ENCODE measurements at places on chromosomes 12 and 14.

DNA sequence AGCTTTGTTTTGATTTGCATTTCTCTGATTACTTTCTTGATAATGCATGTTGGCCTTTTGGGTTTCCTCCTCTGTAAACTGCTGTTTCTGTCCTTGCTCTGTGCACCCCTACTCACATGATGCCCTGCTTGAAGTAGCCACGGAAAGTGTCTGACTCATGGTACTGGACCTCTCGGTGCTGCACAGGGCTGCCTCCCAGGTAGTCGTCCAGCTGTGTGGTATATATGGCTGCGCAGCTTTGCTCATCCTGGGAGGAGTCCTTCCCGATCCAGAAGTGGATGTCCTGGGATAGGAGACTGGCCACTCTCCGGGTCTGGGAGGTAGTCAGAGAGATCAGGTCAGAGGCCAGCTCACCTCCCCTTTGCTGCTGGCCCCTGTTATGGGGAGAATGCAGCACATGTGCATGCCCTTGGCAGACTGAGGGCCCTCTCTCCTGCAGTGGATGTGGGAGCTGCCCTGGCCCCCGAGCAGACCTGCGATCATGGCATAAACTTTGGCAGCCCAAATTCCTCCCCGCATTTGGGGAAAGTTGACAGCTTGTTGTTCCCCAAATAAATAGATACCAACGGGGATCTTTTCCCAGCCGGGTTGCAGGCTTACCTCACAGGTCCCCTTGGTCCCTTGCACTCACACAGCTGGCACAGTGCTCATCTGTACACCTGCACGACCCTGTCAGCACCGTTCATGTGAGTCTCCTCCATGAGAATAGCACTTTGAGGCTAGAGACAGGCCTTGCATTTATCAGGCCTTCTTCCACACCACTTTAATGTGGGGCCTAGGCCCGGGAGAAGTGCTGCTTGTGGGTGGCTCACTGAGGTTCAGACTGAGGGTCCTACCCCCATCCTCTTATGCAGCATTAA is 5.2 kb downstream of the AVIL start:
- DNase-seq: no peak

- no peak for DNase-seq
Measured at GRCh38 chr12:121741743-121742142, 29.2 kb downstream of the TMEM120B start.

DNA sequence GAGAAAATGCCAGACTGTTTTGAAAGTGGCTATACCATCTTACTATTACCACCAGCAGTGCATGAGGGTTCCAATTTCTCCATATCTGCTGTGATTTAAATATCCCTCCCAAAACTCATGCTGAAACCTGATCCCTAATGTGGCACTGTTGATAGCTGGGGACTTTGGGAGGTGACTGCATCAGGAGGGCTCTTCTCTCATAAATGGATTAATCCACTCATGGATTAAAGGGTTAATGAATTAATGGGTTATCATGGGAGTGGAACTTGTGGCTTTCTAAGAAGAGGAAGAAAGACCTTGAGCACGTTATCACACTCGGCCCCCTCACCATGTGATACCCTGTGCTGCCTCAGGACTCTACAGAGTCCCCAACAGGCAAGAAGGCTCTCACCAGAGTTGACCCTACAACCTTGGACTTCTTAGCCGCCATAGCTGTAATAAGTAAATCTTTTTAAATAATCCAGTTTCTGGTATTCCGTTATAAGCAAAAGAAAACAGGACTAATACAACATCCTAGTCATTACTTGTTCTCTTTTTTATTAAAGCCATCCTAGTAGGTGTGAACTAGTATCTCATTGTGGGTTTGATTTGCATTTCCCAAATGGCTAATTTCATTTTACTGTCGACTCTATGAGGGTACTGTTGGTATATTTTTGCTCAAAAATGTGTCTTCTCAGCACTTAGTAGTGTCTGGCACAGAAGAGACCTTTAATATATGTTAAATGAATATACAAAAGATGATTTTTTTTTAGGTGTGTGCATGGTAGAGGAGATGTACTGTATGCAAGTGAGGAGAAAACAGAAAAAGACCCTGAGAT is 14.3 kb downstream of the PPP1R12A start:
- no peak for DNase-seq

DNA sequence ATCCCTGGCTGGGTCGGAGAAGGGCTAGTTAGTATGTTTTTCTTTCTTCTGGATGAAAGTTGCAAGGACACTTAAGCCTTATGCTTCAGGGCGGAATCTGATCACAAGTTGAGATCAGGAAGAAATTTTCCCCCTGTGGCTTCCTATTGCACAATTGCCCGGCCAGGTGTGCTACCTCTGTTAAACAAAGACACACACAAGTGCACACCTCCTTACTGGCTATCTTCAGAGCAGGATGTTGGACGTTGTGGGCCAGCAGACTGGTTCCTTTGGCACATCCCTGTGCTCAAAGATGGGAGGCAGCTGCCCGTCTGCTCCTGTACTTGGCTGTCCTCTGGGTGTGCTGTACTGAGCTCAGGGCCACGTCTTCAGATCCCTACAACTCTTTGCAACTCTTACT is 19.1 kb downstream of the ETV6 start:
- DNase-seq: no peak

DNA sequence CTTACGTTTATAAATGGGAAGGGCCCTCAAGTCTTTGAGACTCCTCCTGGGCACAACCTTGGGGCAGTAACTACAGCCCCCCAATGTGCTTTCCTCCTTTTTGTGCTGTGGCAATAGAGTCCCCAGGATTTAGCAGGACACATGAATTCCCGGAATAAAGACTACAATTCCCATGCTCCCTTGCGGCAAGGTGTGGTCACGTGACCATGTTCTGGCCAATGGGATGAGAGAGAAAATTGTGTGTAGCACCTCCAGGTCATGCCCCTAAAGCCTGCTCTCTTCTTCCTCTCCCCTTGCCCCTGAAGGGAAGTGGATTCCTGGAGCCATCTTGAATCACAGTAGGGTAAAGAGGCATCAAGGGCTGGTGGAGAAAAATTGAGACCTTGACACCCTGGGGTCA is 295.1 kb upstream of the SFSWAP start:
- no peak for DNase-seq

DNA sequence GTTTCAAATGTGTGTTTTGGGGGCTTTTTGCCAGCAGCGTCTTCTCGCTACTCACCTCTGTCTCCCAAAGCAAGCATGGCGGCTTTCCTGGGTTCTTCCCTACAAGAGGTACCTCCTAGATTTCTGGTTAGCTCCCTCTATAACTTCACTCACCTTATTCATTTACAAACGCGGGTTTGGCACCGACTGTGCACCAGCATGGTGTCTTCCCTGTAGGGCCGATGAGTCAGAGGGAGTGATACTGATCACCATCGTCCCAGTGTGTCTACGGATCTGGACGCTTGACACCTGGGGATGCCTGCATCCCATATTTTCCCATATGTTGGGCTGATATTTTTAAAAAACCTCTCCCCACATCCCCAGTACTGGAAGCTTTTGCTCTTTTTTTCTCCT is 8.0 kb upstream of the SERPINA12 start:
- no peak for DNase-seq

GRCh38 chr14:50021261-50022031 is 94.9 kb downstream of the VCPKMT start:
- DNase-seq: no peak

DNA sequence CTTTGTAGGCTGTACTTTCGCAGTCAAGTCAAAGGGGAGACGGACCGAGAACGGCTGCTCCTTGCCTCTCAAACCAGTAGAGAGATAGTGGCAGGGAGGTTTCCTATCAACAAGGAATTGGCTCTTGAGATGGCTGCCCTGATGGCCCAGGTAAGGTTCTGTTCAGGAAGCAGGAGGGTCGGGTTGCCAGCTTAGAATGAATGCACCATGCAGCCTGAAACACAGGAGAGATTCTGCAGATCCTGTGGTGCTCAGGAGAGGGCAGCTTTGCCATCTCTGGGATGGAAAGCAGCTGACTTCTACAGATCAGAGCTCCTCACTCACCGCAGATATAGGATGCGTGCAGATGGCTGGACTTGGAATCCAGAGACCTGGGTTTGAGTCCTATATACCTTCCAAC is 18.0 kb downstream of the PIGH start:
- DNase-seq: no peak

GRCh38 chr12:83471341-83471740 is 784.6 kb downstream of the TMTC2 start:
- no peak for DNase-seq

DNA sequence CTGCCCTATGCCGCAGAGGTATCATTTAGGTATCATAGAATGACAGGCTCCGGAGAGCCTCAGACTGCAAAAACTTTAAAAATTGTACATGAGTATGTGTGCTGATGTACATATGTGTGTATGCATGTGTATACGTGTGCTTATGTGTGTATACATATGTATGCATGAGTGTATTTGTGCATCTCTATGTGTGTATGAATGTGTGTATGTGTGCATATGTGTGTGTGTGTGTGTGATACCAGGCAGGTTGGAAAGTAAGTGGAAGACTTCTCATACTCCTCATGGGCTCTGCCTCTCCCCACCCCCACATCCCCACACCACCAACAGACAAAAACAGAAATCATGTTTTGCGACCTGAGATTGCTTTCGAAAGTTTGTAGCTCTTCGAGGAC is 621 bp upstream of the TMEM117 start:
- DNase-seq: no peak

DNA sequence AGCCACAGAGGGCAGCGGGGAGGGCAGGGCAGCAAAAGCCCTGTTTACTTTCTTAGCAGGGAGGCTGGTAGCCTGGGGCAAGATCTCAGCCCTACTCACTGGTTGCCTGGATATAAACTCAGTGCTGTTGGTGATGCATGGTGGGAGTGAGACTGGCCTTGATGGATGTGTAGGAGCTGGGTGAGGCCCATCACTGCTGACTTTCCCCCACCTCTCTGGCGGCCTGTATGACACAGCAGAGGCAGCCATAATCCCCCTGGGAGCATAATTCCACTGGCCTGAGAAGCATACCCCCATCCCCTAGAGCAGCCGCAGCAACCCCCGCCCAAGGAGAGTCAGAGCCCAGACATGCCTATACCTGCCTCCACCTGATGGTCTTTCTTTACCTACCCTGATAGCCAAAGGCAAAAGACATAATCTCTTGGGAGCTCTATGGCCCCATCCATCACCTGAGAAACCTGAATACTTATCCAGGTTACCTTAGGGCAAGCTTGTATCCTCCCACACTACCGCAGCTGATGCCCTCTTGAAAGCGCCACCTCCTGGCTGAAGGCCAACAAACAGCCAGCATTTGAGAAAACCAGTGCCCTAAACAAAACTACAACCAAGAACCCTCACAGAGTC is 59.3 kb downstream of the DNAI7 start:
- DNase-seq: no peak

- no peak for DNase-seq
Measured at GRCh38 chr14:34883954-34884353, 8.8 kb upstream of the BAZ1A start.

DNA sequence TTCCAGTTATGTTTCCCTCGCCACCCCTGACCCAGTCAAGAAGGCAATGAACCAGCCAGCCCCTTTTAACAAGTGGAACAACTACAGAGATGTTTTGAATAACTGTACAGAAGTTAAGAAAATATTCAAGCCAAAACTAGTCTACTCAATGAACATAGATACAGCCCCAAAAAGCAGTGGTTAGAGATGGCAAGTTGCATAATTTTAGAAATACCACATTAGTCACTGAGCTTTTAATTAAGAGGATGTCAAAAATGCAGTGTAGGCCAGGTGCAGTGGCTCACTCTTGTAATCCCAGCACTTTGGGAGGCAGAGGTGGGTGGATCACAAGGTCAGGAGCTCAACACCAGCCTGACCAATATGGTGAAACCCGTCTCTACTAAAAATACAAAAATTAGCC is 27.2 kb downstream of the PROX2 start:
- no peak for DNase-seq

DNA sequence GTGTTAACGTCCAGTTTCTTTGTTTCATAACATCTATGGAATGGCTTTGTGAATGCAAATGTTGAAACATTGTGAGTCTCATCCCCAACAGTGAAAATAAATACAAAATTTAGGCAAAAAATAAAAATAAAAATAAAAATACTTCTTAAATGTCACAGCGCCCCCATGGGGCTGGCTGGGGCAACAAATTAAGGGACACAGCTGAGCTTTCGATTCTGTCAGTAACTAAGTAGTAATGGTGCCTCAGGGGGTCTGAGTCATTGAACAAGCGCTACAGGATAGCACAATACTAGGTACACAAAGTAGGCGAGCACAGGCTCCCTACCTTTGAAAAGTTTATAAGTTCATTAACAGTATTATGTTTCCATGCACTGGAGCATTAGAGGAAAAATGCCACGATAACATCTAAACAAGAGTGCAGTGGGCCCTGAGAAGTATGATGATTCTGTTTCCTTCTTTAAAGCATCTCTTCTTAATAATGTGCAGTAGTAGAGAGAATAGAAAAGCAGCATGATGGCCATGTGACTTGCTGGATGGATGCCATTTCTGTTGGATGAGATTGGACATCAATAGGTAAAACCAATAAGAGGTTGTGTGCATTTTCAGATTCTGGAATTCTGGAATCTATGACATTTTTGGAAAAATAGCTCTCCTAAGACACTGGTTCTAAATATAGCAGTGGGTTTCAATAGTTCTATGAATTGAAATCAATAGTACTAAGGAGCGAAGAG is 667.2 kb downstream of the DIO2 start:
- DNase-seq: no peak

DNA sequence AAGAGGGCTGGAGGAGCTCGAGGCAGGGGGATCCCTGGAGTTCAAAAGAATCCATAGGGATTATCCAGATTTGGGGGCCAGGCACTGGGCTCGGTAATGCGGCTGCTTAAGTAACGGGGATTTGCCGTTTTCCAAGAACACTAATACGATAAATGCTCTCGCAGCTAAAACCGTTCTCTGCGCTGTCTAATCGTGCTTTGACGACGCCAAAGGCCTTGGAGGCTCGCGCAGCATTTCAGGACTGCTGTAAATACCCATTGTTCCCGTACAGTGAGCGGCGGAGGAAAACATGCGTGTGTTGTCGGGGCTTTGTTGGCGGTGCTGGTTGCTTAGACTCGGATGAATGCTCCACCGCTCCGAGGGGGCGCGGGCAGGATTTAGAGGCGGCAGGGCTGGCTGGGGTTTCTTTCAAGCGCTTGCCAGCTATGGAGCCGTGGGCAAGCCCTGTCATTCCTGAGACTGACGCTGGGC is 26.2 kb downstream of the DIO3 start:
- DNase-seq: no peak

DNA sequence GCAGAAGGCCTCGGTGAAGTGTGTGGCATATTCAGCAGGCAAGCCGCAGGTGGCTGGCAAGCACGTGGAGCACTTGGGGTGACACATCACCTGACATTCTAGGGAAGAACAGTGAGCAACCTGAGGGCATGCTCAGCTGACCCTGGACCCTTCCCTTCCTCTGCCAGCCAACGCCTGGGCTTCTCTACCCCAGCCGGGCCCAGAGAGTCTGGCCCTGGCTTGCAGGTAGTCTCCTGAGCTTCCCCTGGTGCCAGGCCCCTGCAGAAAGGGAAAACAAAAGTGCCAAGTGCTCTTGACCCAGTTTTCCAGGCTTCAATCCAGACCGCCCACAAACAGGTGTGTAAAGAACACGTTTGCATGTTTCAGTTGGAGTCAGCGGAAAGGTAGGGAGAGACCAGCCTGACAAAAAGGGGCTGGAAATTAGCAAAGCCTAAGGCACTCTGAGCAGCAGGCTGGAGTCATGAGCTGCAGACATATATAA is 45.7 kb downstream of the PRKAB1 start:
- no peak for DNase-seq

- no peak for DNase-seq
Measured at GRCh38 chr12:88893801-88894200, 313.5 kb upstream of the KITLG start.

GRCh38 chr12:83690465-83690864 is 1003.8 kb downstream of the TMTC2 start:
- no peak for DNase-seq

GRCh38 chr12:30908076-30908721 is 18.3 kb upstream of the TSPAN11 start:
- DNase-seq: no peak

- no peak for DNase-seq
Measured at GRCh38 chr12:14784471-14784870, 18.8 kb downstream of the WBP11 start.
